Daoy (cell line): ENCODE measurements at places on chromosomes 11 and 22. TPM values are rescaled to one million over a fixed set of nuclear protein-coding genes. Genes with fewer than 3 reads are reported as not detected.

DNA sequence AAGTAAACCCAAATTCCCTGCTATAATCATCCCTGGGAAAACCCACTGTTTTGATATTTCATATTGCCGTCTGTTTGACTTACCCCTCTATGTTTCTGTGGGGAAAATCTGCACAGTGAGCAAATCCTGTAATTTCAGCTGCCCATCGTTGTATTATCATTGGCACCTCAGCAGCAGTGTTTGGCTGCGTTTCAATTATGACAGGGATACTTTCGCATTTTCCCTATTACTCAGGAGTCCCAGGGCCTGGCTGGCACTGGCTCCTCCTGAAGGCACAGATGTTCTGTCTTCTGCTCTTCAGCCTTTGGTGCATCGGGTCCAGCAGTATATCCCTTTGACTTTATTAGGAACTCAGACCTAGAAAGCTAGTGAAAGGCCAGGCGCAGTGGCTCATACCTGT is 12.2 kb upstream of the MMP12 start:
- peak; percentile 72 for DNase-seq

DNA sequence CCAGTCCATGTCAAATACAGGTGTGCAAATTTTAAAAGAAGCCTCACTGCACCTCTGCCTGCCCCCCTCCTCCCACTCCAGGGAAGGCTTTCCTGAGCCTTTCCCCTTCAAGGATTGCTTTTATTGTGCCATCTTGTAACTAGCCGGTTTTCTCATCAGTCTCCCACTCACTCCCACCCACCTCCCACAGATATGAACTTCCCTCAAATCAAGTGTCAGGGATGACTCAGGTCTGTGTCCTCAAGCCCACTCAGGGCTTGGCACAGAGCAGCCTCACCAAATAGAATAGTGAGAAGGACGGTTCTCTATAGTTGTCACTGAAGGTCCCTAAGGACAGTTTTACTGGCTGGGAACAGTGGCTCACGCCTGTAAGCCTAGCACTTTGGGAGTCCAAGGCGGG is 43.0 kb downstream of the THAP12 start:
- no peak for DNase-seq

DEUP1 gene
- total RNA-seq = not detected in 2 replicates

DNA sequence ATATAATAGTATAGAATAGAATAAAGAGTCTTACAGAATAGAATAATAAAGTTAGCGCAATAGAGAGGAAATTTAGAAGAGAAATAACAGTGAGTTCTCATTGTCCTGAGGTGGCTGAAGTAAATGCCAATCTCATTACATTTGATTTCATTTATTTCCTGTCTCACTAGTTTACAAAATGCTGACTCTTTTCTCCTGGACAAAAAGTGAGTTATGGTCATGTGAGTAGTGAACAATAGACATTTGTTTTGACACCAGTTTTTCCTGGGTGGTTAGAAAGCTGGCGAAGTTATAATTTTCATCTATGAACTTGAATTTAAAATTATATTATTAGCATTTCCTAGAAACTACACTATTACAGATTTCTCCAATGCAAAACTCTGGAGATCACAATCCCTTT is 143.7 kb downstream of the TYR start:
- no peak for DNase-seq

KCNJ11 gene
- not detected in 2 replicates for total RNA-seq

- DNase-seq = no peak
Measured at GRCh38 chr11:93852242-93852641, 1.8 kb upstream of the VSTM5 start.

DNA sequence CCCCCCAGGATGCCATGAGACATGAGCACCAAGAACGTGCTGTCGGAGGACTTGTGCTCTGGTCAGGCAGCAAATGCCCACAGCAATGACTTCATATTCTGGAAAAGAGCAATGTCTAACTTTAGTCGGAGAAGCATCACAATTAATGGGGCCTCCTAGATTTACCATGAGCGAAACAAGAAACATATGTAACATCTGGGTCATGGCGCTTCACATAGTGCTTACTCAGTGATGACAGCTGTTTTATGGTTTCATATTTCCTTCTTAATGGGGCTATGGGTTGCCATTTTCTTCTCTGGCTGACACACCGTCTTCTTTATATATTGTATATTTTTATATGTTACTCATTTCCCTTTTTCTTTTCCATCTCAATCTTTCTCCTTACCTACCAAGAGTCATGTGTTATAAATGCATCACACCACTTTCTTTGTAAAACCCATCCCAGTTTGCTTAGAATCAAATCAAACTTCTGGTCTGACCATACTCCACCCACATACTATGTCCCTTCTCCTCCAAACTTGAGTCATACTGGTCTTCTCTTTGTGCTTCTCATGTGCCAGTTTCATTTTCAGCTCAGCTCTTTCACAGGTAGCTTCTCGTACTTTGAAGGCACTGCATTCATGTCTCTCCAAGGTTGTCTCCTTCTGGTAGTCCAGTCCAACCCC is 9.4 kb upstream of the CASP12 start:
- peak; percentile 1 for DNase-seq

NPAS4 gene
- 0.11 TPM in 1 of 2 replicates, not detected in the other for total RNA-seq

MMP12 gene
- 0.24 and 1.3 TPM in 2 replicates for total RNA-seq

GRCh38 chr11:122393209-122393860 is 262.2 kb upstream of the UBASH3B start:
- no peak for DNase-seq

DAGLA gene
- total RNA-seq = 0.65 and 0.91 TPM in 2 replicates

DNA sequence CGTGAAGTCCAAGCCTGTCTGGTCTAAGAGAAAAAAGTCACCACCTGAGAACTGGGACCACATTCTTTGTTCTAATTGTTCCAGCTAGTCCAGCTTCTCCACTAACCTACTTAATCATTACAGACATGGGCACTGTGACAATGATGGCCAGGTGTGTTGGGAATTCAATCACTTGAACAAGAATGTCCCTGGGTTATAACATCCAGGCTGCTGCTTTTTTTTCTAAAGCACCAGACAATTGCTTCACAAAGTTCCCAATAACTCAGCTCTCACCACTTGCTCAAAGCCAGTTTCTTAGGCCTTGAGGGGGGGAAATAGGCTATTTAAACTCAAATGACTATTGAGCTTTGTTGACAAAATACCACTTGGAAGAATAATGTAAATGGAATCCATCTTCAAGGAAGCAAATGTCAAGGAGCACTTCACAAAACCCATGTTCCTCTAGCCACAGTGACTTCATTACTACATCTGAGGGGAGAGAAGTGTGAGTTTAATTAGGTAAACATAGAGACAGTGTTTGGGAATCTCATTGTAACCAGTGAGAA is 80.3 kb downstream of the ME3 start:
- peak; percentile 63 for DNase-seq

KDM2A gene
- 24.6 and 31.8 TPM in 2 replicates for total RNA-seq

- DNase-seq = no peak
Measured at GRCh38 chr22:48116871-48117270, 1354.4 kb downstream of the TBC1D22A start.

TEX54 gene
- total RNA-seq = not detected in 2 replicates

AQP11 gene
- 0.06 and 0.23 TPM in 2 replicates for total RNA-seq

NDUFV1 gene
- total RNA-seq = 218 and 229 TPM in 2 replicates

B4GALNT4 gene
- total RNA-seq = 3.0 and 4.9 TPM in 2 replicates

GRCh38 chr11:114845766-114846415 is 167.6 kb downstream of the NXPE2 start:
- no peak for DNase-seq

GGTLC3 gene
- total RNA-seq = not detected in 2 replicates

DNA sequence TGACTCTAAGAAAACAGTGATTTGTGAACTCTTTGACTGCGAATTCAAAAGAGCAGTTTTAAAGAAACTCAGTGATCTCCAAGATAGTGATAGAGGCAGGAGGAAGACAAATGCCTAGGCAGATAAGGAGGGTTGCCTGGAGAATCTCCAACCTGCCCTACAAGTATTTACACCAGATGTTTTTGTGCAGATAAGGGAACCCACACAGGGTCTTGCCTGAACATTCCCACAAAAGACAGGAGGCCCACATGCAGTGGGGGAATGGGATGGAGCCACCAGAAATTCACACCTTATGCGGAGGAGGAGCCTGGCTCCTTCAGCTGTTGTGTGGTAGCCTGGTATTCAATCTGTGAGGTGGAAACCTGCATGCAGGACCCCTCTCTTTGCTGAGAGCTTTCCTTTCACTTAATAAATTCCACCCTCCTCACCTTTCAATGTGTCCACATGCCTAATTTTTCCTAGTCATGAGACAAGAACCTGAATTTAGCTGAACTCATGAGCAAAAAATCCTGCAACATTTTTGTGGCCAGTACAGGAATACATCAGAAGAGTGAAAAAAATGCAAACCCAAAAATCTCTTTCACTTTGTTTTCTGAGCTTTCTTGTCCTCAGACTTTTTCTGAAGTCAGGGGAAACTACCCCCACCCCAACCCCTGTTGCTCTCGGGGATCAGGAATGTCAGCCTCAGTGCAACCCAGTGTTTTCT is 8.1 kb upstream of the GLYAT start:
- no peak for DNase-seq

GRCh38 chr11:68372625-68373024 is 60.2 kb downstream of the LRP5 start:
- DNase-seq = no peak

DNA sequence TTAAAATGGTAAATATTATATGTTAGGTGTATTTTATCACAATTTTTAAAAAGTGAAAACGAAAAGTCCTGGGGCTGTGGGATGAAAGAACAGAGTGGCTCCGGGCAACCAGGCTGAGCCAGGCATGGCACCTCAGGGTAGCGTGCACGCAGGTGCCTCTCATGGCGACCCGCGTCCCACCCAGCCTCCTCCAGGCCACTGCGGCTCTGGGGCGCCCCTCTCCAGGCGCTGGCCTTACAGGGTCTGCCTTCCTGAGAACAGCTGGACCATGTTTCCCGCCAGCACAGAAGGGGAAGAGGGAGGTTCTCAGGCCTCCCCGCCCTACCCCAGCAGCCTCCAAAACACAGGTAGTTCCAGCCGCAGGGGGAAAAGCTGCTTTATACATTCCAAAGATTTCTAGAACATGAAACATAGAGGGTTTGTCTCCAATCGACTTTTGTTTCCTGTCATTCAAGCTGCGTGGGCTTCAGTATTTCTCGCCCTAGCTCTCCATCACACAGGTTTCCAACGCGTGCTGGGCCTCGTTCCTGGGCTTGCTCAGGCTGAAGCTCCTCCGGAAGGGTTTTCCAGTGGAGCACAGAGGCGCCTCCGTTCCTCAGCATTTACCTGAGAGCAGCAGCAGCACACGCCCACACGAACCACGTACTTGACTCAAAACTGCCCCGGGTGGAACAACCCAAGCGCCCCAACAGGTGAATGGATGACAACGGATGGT is 10.5 kb downstream of the EHD1 start:
- no peak for DNase-seq

DNA sequence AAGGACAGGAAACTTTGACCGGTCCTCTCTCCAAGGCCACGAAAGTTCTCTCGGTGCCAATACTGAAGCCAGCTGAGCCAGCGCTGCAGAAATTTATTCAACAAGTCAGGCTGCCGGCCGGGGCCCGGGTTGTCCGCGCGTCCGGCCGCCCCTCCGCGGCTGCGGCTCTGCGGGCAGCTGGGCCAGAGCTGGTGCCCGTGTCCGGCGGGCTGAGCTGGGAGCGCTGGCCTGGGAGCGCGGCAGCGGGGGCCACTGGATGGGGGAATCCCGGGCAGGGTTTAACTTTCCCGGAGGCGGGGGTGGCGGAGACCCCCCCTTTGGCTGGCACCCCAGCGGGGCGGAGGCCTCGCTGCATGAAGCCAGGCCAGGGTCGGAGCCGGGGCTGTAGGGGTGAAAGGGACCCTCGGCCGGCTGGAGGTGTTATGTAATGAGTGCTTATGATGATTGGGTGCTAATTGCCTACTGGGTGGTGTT is 12.3 kb upstream of the CACNA1I start:
- DNase-seq = no peak

- DNase-seq = no peak
Measured at GRCh38 chr11:113723787-113724186, 17.7 kb upstream of the TMPRSS5 start.
